Caco-2 (cell line): ENCODE measurements at places on chromosomes 6 and 20. TPM values are rescaled to one million over a fixed set of nuclear protein-coding genes. Genes with fewer than 3 reads are reported as not detected.

- no peak for DNase-seq
- H3K36me3 ChIP-seq, result no peaks in the 10 kb centered on the region
- H3K27me3 ChIP-seq, result no peaks in the 10 kb centered on the region
Measured at GRCh38 chr6:51619042-51619799, 468.2 kb downstream of the PKHD1 start.

GRCh38 chr20:61937963-61938838 is 127.5 kb downstream of the TAF4 start:
- DNase-seq, result peak; percentile 45
- no peaks in the 10 kb centered on the region for H3K27me3 ChIP-seq
- no peak overlapping the region for H3K4me3 ChIP-seq
- H3K4me1 ChIP-seq, result no peaks in the 10 kb centered on the region

MCHR2 gene
- not detected in 2 replicates for total RNA-seq

- no peak overlapping the region for H3K27ac ChIP-seq
- no peaks in the 10 kb centered on the region for H3K27me3 ChIP-seq
- H3K4me3 ChIP-seq, result no peak overlapping the region
- H3K4me1 ChIP-seq, result no peaks in the 10 kb centered on the region
- DNase-seq, result no peak
- peaks cover 3% of the 10 kb centered on the region; the same call in 1 of the 2 replicates for H3K36me3 ChIP-seq
Measured at GRCh38 chr20:1368448-1369199, 24.2 kb downstream of the FKBP1A start.

DNA sequence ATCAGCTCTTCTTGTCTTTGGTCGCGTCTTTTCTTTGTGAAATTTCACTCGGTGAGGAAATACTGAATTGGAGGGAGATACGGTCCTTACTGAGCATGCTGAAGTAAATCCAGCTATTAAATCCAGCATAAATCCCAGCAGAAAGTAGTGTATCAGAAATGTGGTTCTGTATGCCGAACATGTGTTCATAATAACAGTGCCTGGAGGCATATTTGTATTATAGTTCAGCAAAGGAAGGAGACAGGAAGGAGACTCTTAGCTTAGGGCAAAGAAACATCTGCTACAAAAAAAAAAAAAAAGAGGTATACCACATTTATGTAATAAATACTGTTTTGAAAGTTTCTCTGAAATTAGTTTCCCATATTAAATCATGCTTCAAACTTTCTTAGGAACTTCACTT is 211.8 kb downstream of the PLCB4 start:
- no peaks in the 10 kb centered on the region for H3K27me3 ChIP-seq
- no peak for DNase-seq
- no peak overlapping the region for H3K27ac ChIP-seq
- no peaks in the 10 kb centered on the region for H3K4me1 ChIP-seq

DACT2 gene
- 18.6 and 21.1 TPM in 2 replicates for total RNA-seq

- DNase-seq, result no peak
- H3K4me1 ChIP-seq, result no peaks in the 10 kb centered on the region
- no peak overlapping the region for H3K27ac ChIP-seq
- H3K4me3 ChIP-seq, result no peak overlapping the region
- no peaks in the 10 kb centered on the region for H3K36me3 ChIP-seq
Measured at GRCh38 chr6:72721346-72721745, 99.5 kb downstream of the KCNQ5 start.

- no peak overlapping the region for H3K27ac ChIP-seq
- DNase-seq, result no peak
- no peak overlapping the region for H3K4me3 ChIP-seq
Measured at GRCh38 chr20:64082126-64082731, 2.0 kb downstream of the LKAAEAR1 start.

GRCh38 chr6:106600329-106600728 is 29.0 kb downstream of the RTN4IP1 start:
- DNase-seq, result no peak
- H3K36me3 ChIP-seq, result no peaks in the 10 kb centered on the region
- no peak overlapping the region for H3K4me3 ChIP-seq
- H3K27me3 ChIP-seq, result no peaks in the 10 kb centered on the region

HRH3 gene
- total RNA-seq, result not detected in 2 replicates

RBM24 gene
- not detected in 2 replicates for total RNA-seq

GRCh38 chr20:50844430-50845100 is 49.7 kb downstream of the BCAS4 start:
- DNase-seq, result no peak
- H3K27me3 ChIP-seq, result no peaks in the 10 kb centered on the region
- H3K36me3 ChIP-seq, result 0 out of 2 replicates have a peak, but pooled peaks cover 1% of the 10 kb centered on the region
- no peaks in the 10 kb centered on the region for H3K4me1 ChIP-seq
- no peak overlapping the region for H3K4me3 ChIP-seq

PRICKLE4 gene
- total RNA-seq, result 1.8 and 2.8 TPM in 2 replicates

NOTCH4 gene
- 0.30 and 0.43 TPM in 2 replicates for total RNA-seq

- H3K4me3 ChIP-seq, result no peak overlapping the region
- H3K27me3 ChIP-seq, result no peaks in the 10 kb centered on the region
- H3K4me1 ChIP-seq, result no peaks in the 10 kb centered on the region
- no peaks in the 10 kb centered on the region for H3K36me3 ChIP-seq
- no peak for DNase-seq
Measured at GRCh38 chr6:56242346-56242745, 5.0 kb downstream of the COL21A1 start.

TRPC4AP gene
- total RNA-seq, result 144 and 146 TPM in 2 replicates

DNA sequence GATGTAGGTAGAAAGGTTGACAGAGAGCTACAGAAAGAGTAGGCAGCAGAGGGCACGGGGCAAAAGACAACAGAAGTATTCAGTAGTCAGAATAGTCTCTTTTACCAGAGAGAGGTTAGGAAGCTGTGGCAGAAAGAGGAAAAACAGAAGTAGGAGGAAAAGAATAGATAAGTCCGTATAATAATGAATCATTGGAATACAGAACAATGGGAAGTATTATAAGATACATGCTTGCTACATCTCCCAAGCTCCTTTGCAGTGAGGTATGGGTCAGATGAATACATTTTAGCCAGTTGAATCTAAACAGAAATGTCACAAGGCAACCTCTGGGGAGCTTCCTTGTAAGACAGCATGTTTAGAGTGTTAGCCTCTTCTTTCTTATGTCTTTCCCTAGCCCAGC is 570.5 kb upstream of the CITED2 start:
- H3K27me3 ChIP-seq, result no peaks in the 10 kb centered on the region
- no peak for DNase-seq
- H3K36me3 ChIP-seq, result no peaks in the 10 kb centered on the region

CTCFL gene
- total RNA-seq, result not detected in 2 replicates

RIPOR2 gene
- total RNA-seq, result 0.64 and 0.86 TPM in 2 replicates

DNA sequence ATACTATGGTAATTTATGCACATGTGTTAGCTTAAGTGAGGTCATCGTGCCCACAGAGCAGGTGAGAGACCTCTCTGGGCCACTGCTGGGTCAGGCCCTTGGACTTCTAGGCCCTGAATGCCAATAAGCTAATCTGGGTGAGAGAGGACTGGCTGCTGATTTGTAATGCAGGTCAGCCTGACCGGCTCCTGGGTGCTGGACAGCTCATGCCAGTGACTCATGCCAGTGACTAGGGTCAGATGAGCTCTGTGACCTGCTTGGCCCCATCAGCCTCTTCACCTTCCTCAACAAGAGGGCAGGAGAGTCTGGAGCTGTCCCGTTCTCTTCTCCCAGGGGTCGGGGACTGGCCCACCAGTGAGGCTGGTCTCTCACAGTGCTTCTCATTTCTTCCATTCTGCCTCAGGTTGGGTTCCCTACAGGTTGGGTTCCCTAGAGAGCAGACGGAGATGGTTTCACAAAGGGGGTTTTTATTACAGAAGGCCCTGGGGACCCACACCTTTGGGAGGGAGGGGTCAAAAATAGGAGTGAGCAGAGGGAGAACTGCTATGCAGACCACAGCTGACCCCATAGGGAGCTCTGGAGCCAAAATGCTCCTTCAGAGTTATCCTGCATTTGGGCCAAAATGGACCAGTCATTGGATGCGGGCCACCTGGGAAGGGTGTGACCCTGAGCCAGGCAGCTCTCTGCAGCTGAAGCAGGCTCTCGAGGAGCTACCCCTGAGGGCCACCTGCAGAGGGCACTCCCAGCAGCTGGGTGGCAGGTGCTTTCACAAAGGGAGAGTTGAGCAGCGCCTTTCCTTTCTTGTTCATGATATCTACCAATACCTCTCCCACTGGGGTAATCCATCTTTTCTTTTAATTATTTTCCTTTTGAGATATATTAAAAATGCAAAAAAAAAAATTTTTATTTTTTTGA is 2.2 kb upstream of the OXT start:
- H3K4me1 ChIP-seq, result peaks cover 7% of the 10 kb centered on the region
- no peak for DNase-seq
- H3K27me3 ChIP-seq, result no peaks in the 10 kb centered on the region
- H3K36me3 ChIP-seq, result no peaks in the 10 kb centered on the region; the same call in none of the 2 replicates
- no peak overlapping the region for H3K27ac ChIP-seq

GTSF1L gene
- not detected in 2 replicates for total RNA-seq

DNA sequence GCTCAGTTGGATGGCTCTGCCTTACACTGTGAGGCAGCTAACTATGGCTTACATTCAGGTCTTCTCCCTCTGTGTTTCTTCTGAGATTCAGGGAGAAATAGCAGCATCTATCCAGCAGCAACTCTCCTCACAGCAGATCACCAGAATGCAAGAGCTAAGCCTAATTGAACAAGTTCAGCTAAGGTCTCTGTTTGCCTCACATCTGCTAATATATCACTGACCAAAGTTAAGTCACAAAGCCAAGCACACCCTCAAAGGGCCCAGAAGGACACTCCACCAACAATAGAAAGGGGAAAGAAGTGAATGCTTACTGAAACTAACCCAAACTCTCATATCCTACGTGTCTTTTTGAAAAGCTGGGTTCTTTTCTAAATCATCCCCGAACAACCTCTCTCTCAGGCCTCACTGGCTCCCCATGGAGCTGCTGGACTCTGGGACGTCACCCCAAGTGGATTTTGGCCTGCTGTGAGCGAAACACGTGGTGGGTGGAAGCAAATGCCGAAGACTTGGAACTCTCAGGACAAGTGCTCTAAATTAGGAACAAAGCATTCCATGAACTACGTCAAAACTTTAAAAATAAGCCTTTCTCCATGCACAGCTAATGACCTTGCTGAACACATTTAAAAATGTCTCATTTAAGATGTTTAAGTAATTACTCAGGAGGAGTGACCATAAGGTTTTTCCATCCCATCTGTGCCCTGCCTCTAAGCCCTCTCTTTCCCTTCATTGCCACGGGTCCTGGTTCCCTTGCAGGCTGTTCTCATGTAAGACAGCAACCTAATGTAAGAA is 167.5 kb upstream of the PLCB4 start:
- no peaks in the 10 kb centered on the region for H3K27me3 ChIP-seq
- no peak overlapping the region for H3K4me3 ChIP-seq
- H3K27ac ChIP-seq, result no peak overlapping the region
- no peaks in the 10 kb centered on the region for H3K36me3 ChIP-seq
- H3K4me1 ChIP-seq, result no peaks in the 10 kb centered on the region

DBNDD2 gene
- 71.0 and 74.3 TPM in 2 replicates for total RNA-seq

- no peak overlapping the region for H3K4me3 ChIP-seq
- DNase-seq, result no peak
- no peaks in the 10 kb centered on the region for H3K27me3 ChIP-seq
Measured at GRCh38 chr6:31035862-31036497, 25.7 kb downstream of the MUC22 start.

DNA sequence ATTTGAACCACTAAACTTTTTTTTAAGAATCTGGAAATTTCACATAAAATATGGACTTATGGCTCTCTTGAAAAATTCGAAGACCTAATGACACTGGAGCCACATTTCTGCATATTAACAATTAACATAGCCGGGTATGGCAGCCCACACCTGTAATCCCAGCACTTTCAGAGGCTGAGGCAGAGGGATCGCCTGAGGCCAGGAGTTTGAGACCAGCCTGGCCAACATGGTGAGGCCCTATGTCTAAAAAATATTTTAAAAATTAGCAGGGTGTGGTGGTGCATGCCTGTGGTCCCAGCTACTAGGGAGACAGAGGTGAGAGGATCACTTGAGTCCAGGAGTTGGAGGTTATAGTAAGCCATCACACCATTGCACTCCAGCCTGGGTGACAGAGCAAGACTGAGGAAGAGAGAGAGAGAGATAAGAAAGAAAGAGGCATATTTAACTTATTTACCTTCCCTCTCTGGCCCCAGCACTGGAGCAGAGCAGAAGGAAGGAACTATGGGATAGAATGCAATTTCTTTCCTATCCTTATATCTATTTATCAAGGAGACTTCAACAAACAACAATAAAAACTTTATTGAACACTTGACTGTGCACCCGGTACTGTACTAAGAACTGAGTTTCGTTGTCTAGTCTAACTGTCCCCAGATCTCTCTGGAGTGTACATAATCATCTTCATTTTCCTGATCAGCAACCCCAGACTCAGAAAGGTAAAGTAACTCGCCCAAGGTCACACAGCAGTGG is 63.6 kb upstream of the EYA2 start:
- H3K27me3 ChIP-seq, result peaks cover 3% of the 10 kb centered on the region; the same call in 1 of the 2 replicates
- DNase-seq, result no peak
- H3K4me3 ChIP-seq, result no peak overlapping the region
- H3K4me1 ChIP-seq, result no peaks in the 10 kb centered on the region
- H3K27ac ChIP-seq, result no peak overlapping the region

HLA-DMB gene
- not detected in 2 replicates for total RNA-seq

MCCD1 gene
- total RNA-seq, result not detected in 2 replicates

DNA sequence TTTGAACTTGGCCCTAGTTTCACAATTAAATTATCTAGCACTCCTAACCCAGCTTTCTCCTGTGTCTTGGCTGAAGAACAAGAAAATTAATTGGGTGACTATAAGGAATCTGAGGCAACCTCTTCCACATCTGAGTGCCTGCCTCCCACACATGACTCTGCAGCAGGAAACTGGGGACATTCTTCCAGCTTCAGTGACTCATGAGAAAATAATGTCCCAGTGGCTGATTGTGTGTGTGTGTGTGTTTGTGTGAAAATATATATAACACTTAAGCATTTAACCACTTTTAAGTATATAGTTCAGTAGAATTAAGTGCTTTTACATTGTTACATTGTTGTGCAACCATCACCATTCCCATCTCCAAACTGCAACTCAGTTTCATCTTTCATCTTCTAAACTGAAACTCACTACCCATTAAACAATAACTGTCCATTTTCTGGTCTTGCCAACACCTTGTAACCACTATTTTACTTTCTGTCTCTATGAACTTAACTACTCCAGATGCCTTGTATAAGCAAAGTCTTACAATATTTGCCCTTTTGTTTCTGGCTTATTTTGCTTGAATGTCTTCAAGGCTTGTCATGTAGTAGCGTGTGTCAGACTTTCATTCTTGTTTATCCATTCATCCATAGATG is 8.7 kb downstream of the TRIM38 start:
- no peaks in the 10 kb centered on the region for H3K36me3 ChIP-seq
- no peaks in the 10 kb centered on the region for H3K27me3 ChIP-seq
- peaks cover 42% of the 10 kb centered on the region for H3K4me1 ChIP-seq
- DNase-seq, result peak; percentile 32
- H3K27ac ChIP-seq, result peak overlapping the region; percentile 84

GRCh38 chr6:11279284-11279689 is 46.8 kb upstream of the NEDD9 start:
- H3K27ac ChIP-seq, result no peak overlapping the region
- no peak overlapping the region for H3K4me3 ChIP-seq
- no peaks in the 10 kb centered on the region for H3K36me3 ChIP-seq

THEMIS gene
- not detected in 2 replicates for total RNA-seq

ANKRD66 gene
- not detected in 2 replicates for total RNA-seq

GRCh38 chr6:24809728-24810127 is 11.0 kb upstream of the ARMH2 start:
- no peak overlapping the region for H3K27ac ChIP-seq
- H3K4me3 ChIP-seq, result no peak overlapping the region
- H3K36me3 ChIP-seq, result no peaks in the 10 kb centered on the region
- H3K4me1 ChIP-seq, result no peaks in the 10 kb centered on the region
- no peaks in the 10 kb centered on the region for H3K27me3 ChIP-seq

METTL24 gene
- total RNA-seq, result 0.28 TPM in 1 of 2 replicates, not detected in the other

GRCh38 chr20:13149371-13150105 is 71.5 kb upstream of the ISM1 start:
- no peak overlapping the region for H3K27ac ChIP-seq
- no peak overlapping the region for H3K4me3 ChIP-seq
- peaks cover 13% of the 10 kb centered on the region for H3K36me3 ChIP-seq
- no peak for DNase-seq
- no peaks in the 10 kb centered on the region for H3K27me3 ChIP-seq
